ENCODE measurements at places on chromosomes 1 and 21.
A peak's percentile ranks its signal among the peaks of the same experiment; 100 is the strongest.

DNA sequence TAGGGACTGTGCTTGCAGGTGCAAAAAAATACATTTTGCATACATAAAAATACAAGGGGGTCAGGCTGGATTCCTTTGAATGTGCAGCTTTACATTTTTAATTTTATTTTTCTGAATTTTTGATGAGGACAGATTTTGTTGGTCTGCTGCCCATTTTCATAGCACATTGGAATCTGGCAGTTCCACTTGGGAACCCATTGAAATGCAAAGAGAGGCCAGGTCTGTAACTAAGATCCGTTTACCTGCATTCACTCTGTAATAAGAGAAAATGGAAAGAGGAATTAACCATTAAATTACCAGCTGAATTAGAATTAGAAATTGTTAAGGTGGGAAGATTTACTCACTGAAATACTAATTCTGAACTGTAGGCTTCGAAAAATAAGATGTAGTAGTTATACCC, 221.6 kb downstream of the DAB1 start:
- no peak for DNase-seq

DNA sequence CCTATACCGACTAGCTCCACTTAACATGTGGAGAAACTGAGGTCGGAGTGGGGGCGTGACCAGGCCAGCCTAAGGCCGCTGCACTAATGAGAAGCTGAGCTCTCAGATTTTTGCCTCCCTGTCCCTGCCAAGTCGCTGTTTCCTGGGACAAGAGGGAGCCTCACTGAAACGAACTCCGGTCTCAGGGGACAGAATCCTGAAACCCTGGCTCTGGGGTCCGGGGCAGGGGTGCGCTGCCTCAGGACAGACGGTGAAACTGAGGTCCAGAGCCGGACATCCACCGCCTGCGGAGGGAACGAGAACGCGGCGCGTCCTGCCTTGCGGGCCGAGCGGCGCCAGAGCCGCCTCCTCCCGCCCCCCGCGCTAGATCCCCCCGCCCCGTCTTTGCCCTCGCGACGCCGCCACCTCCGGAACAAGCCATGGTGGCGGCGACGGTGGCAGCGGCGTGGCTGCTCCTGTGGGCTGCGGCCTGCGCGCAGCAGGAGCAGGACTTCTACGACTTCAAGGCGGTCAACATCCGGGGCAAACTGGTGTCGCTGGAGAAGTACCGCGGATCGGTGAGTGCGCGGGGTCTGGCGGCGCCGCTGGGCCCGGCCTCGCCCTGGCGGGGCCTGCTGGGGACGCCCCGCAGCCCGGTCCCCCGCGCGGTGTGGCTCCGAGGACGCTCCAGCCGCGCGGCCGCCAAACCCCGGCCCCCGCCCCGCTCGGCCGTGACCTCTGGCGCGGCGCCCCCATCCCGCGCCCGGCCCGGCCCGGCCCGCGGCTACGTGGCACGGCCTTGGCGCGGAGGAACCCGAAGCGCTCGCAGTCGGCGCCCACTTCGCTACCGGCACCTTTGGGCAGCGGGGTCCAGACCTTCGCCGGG, at the start of gene GPX7:
Gene GPX7 (plus strand): TSS at position 381 of the 865 bp plus-strand sequence. CDS start 39 bp downstream, at position 420.
- peak; percentile 47 for DNase-seq

GRCh38 chr1:18907021-18907916, 4.9 kb upstream of the ALDH4A1 start:
- DNase-seq = peak; percentile 71

- no peak for DNase-seq
Observed at GRCh38 chr21:20644552-20644951, 353.7 kb upstream of the NCAM2 start.

- no peak for DNase-seq
Observed at GRCh38 chr1:245481261-245481660, 326.5 kb downstream of the KIF26B start.

GRCh38 chr1:7785108-7785507, 1.0 kb downstream of the PER3 start:
- DNase-seq = no peak

GRCh38 chr1:36752891-36753361, 270.2 kb upstream of the CSF3R start:
- no peak for DNase-seq
